Vagina (tissue), 2 donors: ENCODE measurements at places on chromosomes 16 and 17.

DNA sequence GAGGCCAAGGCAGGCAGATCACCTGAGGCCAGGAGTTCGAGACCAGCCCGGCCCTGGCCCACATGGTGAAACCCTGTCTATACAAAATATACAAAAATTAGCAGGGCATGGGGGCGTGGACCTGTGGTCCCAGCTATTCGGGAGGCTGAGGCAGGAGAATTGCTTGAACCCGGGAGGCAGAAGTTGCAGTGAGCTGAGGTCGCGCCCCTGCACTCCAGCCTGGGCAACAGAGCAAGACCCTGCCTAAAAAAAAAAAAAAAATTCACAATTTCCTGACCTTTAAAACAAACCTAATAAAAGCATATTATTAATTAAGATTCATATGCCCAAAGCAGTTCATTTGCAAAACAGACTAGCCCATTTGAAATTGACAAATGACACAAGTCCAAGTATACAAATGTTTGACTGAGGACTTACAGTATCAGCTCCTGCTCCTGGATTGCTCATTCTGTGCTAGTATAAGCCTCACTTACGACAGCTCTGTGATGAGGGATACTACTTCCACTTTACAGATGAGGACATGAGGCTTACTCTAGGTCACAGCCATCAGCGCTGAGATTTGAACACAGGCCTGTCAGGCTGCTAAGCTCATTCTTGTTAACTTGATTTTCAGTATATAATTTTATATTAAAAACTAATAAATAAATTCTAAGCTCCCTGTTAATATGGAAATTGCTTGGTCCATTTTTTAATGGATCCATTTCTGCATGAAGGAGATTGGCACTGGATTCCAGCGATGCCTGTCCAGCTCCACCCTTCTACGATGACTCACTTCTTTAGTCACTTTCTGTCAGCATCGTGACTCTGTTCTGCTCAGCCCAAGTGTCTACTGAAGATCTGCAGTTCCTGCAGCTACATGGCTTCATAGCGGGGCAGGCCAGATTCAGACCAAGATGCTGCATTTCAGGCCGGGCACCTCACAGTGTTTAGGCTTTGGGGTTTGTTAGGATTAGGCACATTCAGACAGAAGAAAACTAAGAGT is 88.2 kb downstream of the WDR59 start:
- DNase-seq: no peak

DNA sequence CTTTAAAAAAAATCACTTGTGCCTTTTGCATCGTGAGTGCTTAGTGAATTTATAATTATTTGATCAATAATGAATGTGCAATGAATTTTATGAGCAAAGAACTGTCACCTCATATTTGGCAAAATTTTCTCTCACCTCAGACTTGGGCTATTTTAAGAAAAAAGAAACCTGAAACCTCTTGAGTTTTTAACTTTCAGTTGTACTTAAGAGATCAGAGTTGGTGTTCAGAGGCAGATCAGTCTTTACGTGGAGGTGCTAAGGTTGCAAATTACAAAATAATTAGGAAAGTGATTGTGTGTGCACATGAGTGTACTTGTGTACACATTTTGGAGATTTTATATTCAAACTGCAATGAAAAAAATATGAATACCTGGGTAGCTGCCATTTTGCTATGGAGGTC is 218.7 kb upstream of the RBFOX1 start:
- no peak for DNase-seq

DNA sequence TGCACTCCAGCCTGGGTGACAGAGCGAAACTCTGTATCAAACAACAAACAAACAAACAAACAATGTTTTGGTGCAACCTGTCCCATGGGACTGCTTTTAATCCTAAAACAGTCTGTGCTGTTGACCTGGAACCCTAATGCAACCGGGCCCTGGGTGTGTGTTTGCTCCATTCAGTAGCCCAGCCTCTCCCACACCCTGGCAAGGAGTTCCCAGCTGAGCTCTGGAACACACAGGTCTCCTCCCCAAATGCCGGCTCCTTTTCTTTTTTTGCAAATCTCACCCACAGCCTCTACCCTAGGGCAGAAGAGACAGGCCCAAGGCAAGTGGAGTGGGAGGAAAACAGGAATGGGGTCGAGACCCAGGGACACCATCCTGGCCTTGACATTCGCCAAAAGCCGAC is 29.8 kb upstream of the RASD1 start:
- no peak for DNase-seq

DNA sequence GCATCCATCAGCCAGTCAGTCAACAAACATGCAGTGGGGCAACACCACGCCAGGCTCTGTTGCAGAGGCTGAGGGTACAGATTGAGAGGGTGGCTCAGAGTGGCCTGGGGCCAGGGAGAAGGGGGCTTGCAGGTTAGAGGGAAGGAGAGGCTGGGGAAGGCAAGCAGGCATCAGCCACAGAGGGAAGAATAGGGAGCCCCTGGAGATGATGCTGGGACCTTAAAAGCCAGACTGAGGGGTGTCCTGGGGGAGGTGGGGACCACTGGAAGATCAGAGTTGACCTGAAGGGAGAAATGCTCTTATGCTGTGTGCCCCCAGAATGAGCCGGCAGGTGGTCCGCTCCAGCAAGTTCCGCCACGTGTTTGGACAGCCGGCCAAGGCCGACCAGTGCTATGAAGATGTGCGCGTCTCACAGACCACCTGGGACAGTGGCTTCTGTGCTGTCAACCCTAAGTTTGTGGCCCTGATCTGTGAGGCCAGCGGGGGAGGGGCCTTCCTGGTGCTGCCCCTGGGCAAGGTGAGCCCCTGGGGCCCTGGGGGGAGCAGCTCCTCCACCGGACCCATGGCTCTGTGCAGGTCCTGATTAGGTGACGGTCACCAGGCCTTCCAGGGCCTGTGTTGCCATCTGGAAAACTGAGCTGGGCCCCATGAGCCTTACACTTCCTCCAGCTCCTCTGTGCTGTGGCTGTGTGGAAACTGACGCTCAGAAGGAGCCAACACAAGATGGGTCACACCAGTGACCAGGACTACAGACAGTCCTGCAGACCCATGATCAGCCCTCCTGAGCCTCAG is 1.7 kb downstream of the CORO1A start:
- no peak for DNase-seq

GRCh38 chr17:17897442-17897841 is 60.7 kb upstream of the SREBF1 start:
- no peak for DNase-seq

GRCh38 chr16:58511933-58512815 is 3.1 kb upstream of the SETD6 start:
- no peak for DNase-seq

- DNase-seq: no peak
These were observed 18.5 kb upstream of the CDH15 start for GRCh38 chr16:89152831-89153700.

DNA sequence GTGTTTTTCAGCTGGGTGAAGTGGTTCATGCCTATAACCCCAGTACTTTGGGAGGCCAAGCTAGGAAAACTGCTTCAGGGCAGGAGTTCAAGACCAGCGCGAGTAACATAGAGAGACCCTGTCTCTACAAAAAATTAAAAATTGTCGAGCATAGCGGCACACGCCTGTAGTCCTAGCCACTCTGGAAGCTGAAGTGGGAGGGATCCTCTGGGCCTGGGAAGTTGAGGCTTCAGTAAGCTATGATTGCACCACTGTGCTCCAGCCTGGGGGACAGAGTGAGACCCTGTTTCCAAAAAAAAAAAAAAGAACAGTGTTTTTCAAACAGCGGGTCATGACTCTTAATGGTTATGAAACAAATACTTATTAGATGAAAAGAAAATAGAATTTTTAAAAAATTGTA is 2.3 kb upstream of the CYTH1 start:
- DNase-seq: no peak

- DNase-seq: no peak
These were observed 10.9 kb upstream of the C16orf54 start for GRCh38 chr16:29756654-29757053.

DNA sequence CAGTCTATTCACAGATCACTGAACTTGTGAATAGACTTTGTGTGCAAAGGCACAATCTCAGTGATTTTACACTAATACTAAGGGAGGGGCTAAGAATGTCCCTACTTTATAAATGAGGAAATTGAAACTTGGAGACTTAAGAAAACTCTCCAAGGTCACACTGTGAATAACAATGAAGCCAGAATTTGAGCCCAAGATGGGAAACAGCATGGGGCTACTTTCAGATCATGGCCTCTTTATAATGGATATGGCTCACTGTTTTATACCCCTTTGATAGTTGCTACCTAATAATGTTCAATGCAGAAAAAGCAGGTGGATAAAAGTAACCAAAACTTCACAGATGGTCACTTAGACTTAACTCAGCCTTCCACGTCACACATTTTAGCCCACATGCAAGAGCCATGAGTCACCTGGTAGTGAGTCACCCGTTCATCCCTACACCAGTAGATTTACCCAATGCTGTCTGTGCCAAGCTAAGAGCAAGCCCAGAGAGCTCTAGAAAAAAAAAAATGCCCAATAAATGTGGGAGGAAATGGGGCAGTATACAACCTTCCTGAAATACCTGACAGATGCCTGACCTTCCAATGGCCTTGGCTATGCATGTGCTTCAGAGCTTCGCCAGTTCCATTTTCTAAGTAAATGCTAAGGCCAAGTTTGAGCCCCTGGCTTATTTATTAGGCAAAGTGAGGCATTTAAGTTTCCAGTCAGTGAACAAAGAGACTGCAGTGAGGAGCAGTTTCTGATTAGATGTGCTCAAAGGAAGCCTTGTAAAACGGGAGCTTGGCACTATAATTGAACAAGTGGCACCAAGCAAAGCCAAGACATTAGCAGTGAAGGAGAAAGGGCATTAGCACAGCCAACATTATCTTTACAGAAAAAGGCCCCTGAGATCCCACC is 219.7 kb downstream of the TMEM114 start:
- no peak for DNase-seq

DNA sequence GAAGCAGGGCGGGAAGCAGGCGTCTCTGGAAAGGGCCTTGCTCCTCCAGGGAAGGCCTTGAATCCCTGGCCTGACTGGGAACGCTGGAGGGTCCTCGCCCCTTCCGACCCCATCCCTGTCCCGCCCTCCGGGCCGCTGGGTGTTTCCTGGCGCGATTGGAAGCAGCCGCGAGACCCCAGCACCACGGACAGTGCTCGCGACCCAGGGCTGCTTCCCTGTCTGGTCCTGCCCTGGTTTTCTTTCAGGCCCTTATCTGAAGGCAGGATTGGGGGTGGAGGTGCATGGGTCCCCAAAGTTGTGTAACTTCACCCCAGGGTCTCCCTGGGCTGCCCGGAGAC is 2.1 kb downstream of the MGAT5B start:
- DNase-seq: no peak

- no peak for DNase-seq
These were observed 55.1 kb upstream of the CNTNAP4 start for GRCh38 chr16:76222087-76222486.

- DNase-seq: no peak
These were observed 389.2 kb upstream of the SALL1 start for GRCh38 chr16:51540259-51540658.

DNA sequence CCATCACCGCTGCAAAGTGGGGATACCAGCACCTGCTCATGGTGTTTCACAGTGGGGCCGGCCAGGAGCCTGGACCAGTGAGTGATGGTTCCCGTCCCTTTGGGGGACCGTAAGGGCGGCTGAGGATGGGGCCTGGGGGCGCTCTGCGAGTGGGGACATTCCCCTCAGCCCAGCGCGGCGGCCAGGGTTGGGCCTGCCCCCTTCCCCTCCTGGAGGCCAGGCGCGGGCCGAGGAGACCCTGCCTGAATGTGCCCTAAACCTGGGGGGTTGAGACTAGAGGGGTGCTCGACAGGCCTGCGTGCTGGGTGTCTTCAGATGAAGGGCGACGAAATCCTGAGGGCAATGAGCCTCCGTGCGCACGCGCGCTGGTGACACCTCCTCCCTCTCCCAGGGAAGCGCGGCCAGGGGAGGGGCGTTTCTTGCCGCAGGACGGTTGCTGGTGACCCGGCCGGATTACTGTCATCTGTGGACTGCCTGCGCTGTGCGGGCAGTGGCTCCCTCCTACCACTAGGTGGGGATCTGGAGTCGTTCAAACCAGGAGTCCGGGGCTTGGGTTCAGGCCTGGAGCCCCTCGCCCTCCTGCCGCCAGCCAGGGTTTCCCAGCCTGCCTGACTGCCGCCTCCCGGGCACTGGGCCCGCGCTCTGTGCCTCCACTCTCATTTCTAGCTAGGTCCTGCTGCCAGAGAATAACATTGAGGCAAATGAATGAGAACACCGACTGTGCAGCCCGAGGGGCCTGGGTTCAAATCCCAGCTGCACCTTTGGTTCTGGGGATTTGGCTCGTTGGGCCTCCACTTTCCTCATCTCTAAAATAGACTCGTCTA is 17.1 kb downstream of the TBX2 start:
- peak; percentile 88 for DNase-seq

DNA sequence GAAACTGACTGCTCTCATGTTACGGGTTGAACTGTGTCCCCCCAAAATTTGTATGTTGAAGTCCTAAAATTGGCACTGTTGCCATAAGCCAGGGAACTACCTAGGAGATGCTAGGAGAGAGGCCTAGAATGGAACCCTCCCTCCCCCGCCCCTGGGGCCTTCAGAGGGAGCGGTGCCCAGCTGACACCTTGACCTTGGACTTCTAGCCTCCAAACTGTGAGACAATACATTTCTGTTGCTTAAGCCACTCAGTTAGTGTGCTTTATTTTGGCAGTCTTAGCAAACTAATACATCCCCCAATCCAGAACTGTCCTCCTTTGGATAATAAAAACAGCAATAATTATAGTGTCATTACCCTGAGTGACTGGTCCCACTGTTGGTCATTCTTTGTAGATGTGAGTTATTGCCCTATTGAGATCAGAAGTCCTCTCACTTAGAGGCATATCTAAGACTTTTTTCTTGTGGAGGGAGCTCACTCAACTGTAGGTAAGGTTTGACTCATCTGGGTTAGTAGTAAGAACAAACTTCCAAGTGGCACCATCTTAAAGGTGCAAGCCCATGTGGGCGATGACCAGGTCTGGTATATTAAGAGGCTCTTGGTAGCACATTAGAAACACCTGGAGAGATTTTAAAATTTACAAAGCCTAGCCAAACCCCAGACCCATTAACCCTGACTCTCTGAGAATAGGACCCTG is 93.0 kb upstream of the HLF start:
- no peak for DNase-seq

DNA sequence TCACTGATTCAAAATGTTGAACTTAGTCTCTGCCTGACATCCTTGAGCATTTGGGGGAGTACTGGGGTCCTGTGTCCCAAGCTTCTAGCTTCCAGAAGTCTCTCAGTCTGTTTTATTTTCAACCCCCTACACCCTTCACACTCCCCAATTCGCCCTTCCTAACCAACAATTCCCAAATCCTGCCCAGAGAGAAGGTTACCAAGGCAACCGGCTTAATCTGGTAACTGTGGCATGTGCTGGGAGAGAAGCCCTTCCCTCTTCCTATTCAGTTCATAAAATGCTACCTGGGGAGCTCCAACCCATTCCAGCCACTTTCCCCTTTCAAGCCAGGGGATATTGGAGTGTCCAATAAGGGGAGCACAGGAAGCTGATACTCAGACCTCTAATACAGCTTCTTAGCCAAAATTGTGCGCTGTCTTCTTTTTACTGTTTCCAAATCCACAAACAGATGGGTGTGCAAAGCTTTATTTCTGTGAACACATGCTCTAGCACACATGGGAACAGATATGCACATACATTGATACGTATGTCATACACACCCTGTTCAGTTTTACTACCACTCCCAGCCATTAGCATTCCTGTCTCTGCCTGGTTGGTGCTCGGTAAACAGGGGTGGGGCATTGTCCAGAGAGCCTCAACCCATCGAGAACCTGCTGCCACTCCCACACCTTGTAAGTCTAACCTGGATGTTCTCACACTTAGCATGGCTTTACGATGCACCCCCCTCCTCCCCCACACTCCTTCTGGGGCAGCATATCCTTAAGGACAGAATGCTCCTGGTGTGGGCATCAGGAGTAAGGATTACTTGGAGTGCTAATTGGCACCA is 1.1 kb upstream of the RAPGEFL1 start:
- DNase-seq: no peak

- no peak for DNase-seq
These were observed 765 bp upstream of the ADORA2B start for GRCh38 chr17:15943971-15944758.
